ENCODE measurements at places on chromosomes 11 and 22. TPM values are rescaled to one million over a fixed set of nuclear protein-coding genes. Genes with fewer than 3 reads are reported as not detected.
A peak's percentile ranks its signal among the peaks of the same experiment; 100 is the strongest.

DNA sequence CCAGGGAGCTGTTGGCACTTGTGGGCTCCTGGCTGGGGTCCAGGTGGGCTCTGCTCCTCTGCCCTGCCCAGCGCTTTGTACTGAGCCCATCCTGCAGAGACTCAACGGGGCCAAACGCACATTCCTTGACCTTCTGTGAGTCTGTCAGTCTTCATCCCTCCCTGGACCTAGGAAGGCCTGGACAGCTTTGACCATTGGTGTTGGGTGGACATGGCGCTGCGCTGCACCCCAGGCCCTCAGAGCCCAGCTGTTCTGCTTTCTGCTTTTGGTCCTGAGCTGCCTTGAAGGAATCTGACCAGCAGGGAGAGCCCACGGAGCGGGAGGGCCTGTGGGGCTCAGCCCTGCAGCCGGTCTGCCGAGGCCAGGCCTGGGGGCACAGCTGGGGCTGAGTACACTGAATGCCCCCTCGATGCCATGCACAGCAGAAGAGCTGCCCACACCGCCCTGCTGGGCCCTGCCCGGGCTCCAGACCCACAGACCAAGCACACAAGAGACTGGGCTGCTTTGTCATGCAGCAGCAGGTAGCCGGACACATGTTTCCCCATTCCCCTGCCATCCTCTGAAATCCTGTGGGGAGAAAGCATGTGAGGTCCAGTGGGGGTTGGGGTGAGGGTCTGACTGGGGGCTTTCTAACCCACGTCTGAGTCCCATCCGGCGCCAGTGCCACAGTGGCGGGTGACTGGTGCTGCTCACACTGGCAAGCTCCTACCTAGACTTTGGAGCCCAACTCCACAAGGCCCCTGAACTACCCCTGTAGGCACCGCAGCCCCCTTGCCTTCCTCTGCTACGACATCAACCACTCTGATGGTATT, 24.1 kb upstream of the CCDC188 start:
- no peak for DNase-seq

GRCh38 chr22:42994917-42995562, 19.9 kb downstream of the PACSIN2 start:
- DNase-seq = peak; percentile 92

DNA sequence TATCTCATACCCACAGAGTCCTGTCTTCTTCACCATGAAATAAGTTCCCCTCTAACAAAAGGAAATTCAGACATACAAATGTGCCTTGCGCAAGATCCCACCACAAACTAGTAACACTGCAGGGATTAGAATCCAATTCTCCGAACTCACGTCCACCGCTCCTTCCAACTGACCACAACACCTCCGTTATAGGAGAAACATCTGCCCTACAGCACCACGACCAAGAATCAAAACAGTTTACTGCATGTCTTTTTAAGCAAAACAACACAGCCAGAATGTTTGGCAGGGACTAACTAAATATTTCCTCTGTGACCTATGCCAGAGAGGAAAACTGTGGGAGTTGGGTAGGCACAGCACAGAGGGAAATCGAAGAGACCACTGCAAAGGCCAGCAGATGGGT, 72.7 kb upstream of the AKIP1 start:
- DNase-seq = no peak

GRCh38 chr22:37186228-37186996, 1.6 kb downstream of the C1QTNF6 start:
- no peak for DNase-seq

DNA sequence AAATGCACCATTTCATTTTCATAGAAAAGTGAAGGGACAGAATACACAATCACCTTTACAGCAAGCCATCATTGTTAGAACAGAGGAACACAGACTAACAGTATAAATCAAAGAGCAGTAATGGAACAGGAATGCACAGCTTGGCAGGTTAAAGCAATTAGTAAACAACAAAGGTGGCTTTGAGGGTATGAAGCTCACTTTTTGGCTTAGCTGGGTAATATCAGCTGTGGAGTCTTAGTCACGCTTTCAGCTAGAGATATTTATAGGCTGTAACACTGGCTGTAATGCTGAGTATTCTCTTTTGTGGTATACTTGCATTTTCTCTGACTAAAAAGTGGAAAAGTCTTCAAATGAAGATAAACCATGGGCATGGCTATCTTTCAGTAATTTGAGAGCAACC, 1780.5 kb downstream of the LRRC4C start:
- DNase-seq = no peak

- no peak for DNase-seq
Observed at GRCh38 chr11:87137711-87138110, 100.0 kb downstream of the TMEM135 start.

DNA sequence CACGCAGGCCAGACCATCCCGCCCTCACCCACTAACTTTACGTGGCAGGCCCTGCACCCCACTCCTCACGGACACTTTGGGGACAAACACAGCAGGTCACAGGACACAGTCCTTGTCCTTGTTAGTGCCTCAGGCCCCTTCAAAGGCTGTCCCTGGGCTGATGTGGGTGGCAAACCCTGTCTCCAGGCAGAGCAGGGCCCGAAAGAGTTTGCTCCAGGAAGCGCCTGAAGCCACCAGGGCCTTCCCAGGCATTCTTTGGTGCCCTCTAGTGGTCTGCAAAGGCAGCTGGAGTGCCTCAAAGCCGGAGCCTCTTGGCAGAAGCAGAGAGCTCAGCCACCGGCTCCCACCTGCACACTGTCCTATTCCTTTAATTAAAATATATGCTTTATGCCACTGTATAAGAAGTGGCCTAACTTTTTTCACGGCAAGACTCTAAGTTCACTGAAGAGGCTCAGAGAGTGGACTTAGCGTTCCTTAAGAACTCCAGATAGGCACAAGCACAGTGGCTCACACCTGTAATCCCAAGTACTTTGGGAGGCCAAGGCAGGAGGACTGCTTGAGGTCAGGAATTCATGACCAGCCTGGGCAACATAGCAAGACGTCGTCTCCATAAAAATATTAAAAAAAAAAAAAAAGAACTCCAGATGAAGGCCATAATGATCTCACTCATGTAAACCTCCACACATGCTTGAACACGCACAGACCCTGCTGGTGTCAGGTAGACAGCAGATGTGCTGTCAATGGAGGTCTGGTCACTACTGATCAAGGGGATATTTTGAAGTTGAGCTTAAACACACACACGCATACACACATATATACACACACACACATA, 11.1 kb downstream of the TXN2 start:
- no peak for DNase-seq

DNA sequence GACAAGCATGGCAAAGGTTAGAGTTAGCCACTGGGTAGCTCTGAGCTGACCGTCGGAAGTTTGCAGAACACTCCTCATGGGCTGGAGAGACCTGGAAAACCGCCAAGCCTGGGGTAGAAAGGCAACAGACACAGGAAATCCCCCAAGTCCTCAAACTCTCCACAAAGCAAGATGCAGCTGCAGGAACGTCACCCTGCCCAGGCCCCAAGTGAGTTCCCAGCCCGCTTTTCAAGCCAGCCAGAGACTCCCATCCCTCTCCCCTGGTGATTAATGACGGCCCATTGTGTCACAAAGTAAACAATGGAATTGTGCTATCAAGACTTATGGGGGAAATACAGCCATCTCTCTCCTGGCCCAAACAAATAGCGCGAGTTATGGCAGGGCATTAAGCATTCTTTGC, 633.0 kb downstream of the TBC1D22A start:
- no peak for DNase-seq

GRCh38 chr22:41799486-41800347, 762 bp upstream of the CCDC134 start:
- peak; percentile 66 for DNase-seq

- DNase-seq = no peak
Observed at GRCh38 chr11:121429556-121429955, 22.6 kb upstream of the SORL1 start.

GRCh38 chr11:121105481-121106195, 4.6 kb downstream of the TECTA start:
- DNase-seq = no peak

DNA sequence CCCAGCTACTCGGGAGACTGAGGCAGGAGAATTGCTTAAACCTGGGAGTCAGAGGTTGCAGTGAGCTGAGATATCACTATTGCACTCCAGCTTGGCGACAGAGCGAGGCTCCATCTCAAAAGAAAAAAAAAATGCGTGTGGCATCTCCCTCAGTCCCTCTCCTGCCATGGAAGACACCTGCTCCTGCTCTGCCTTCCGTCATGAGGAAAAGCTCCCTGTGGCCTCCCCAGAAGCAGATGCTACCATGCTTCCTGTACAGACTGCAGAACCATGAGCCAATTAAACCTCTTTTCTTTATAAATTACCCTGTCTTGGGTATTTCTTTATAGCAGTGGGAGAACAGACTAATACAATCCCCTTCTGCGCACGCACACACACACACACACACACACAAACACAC, 249.4 kb downstream of the MN1 start:
- no peak for DNase-seq

GRCh38 chr22:46777609-46777970, 15.1 kb downstream of the TBC1D22A start:
- DNase-seq = no peak

GRCh38 chr11:72396041-72396440, 38.3 kb downstream of the CLPB start:
- no peak for DNase-seq

DNA sequence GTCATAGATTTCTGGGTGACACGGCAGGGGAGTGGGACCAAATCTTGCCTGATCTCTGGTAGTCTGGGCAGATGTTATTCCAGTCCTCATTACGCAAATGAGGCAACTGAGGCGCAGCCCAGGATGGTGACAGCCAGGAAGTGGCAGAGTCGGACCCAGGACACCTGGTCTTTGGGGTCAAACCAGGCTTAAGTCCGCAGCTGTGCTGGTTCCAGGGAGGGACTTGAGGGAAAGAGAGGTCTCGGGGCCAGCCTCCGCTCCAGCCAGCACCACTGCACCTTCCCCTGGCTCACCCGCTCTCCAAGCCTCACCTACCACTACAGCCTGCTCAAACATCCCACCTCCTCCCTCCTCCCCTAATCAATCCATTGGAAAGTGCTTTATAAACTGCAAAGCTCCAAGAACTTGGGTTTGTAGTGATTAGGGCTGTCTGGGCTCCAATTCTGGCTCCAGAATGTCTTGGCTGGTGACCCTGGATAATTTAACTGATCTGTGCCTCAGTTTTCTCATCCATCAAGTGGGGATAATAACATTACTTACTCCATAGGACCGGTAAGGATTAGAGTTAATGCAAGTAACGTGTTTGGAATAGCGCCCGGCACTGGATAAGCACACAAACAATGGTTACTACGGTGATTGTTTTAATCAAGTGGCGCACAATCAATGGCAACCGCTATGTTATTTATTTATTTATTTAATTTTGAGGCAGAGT, 526 bp upstream of the PNPLA5 start:
- DNase-seq = no peak

DNA sequence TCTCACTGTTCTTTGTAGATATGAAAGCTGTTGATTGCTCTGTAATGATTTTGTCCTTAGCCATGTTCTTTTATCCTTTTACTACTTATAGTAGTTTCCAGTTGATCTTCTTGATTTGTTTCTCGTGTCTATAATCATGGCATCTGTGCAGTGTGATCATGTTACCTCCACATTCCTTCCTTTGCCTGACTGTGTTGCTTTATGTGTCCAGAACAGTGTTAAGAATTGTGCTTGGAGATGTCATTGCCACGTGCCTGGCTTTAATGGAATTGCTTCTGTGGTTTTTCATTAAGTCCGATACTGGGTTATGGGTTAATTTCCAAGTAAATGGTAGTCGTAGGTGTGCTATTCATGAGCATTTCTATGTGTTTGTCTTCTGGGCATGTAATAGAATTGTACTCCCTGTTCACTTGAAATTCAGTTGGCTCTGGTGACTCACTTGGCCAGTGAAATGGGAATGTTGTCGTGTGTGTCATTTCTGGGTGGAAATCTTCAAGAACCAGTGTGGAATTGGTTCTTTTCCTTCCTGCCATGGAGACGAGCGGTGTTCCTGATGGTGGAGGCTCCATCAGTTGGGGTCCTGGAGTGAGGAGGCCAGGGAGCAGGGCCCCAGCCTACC, 6.8 kb downstream of the GTSE1 start:
- no peak for DNase-seq

DNA sequence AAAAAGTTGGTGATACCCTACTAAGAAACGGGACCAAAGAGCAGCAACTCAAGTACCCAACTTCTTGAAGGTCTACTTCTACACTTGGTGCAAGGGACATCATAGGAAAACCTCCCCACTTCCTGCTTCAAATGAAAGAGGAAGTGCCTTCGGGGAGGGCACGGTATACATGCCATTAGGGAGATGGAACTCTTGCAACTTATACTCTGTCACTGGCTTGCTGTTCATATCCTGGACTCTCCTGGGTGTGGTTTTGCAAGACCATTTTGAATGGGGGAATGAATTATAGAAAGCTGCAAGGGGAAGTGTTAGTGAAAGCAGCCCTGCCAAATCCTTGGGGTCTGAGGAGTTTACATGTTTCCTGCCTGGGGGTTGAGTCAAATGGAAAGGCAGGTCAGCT, 41.9 kb downstream of the CSNK2A3 start:
- DNase-seq = no peak

DNA sequence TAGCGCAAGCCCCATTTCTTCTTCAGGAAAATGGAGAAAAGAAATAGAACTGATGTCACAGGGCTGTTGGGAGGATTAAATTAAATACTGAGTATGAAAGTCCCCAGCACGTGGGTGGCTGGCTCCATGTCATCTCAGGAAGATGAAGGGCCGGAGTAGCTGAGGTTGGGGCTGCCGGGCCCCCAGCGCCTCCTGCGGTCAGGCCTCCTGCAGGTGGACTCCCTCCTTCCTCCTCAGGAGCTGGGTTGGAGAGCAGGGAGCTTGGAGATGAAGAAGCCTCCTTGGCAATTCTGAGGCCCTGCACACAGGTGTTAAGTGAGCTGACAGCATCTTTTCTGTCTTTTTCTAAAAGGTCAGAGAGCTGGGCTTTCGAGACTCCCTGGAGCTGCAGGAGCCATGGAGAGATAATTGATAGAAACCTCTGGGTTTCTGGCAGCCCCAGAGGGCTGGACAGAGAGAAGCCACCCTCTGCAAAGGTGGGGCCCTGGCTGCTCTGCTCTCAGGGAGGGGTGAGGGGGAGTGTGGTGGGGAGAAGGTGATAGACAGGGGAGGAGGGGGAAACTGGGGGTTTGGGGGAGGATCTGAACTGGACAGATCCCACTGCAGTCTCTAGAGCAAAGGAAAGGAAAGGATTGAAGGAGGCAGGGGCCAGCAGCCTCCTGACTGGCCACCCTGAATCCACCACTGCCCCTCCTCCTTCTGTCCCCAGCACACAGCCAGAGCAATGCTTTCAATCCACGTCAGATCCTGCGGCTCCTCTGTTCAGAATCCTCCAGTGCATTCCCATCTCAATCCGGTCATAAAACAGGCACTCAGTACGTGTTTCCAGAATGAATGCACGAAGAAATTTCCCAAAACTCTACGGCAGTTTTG, 210.8 kb downstream of the CEP164 start:
- DNase-seq = no peak

The SLC7A4 gene
- 20.4 TPM for total RNA-seq

The CD3G gene
- total RNA-seq = not detected

The CDC42EP2 gene
- 20.6 TPM for total RNA-seq

The MMP8 gene
- total RNA-seq = not detected

The ZNF70 gene
- total RNA-seq = 5.2 TPM

All from ascending aorta (tissue), 2 donors.